ENCODE measurements at places on chromosomes 2 and 18.

GRCh38 chr18:54203914-54204313 is 20.6 kb downstream of the MBD2 start:
- no peak for DNase-seq

- DNase-seq, result no peak
Observed at GRCh38 chr18:13406049-13406615, 187.6 kb downstream of the LDLRAD4 start.

- no peak for DNase-seq
Observed at GRCh38 chr2:196329959-196330358, 158.6 kb upstream of the STK17B start.

DNA sequence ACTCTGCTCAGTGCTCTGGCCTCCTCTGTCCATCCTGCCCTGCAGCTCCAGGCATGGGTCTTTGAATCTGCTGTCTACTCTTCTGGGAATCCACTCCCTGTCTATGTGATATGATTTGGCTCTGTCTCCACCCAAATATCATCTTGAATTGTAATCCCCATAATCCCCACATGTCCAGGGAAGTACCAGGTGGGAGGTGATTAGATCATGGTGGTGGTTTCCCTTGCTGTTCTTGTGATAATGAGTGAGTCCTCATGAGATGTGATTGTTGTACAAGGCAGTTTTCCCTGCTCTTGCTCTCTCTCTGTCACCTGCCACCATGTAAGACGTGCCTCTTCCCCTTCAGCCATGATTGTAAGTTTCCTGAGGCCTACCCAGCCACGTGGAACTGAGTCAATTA is 881.8 kb upstream of the ID2 start:
- DNase-seq, result no peak

GRCh38 chr2:4718777-4719176 is 973.4 kb upstream of the SOX11 start:
- DNase-seq, result no peak

DNA sequence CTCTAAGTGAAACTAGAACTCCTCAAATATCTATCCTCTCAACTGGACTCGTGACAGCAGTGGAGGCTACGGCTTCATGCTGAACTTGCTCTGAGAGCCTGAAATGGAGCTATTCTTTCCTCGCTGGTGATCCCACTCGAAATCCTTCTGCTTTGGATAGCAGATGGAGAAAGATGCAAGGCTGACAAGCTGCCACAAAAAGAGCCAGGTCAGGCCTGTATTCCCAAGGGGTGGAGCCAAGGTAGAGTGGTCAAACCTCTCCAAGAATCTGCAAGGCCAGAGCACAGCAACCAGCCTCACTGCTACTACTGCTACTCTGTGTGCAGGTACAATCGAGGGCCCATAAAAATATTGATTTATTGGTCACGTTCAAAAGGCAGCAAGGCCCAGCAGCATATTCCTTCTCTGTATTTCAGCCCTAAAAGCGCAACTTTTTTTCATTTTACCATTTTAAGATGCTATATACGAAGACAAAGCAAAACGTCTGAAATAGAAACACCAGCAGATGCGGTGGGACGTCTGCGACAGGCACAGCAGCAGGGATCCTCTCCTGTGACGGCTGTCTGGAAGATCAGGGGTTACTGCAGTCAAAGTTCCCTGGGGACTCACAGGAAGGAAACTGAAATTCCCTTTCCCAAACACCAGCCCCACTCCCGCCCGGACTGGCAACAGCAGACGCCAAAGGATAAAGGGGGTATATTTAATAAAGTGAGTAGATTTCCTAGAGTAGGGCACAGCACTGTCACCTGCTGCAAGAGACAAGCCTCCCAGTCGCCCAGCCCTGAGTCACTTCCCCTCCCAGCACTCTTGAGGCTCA is 2.4 kb downstream of the SPRED2 start:
- no peak for DNase-seq

- peak; percentile 83 for DNase-seq
Observed at GRCh38 chr2:53994818-53995808, 24.3 kb upstream of the PSME4 start.

DNA sequence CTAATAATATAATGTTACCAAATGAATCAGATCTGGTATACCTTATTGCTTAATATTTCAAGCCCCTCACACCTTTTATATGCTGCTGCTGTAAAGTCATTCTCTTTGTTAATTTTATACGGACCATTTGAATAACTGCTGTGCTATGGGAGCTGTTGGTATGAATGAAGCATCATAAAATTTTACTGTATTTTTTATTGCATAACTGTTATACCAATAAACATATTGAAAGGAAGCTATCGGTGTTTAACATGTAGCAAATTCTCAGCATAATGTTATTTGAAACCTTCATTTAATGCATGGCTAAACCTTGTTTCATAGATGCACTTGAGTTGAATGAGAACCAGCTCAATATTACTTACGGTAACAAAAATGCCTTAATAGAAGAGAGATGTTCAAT is 1040.3 kb downstream of the SOCS6 start:
- no peak for DNase-seq

- no peak for DNase-seq
Observed at GRCh38 chr2:32485399-32485798, 128.6 kb downstream of the BIRC6 start.

- no peak for DNase-seq
Observed at GRCh38 chr2:203859030-203859789, 8.4 kb upstream of the CTLA4 start.

- no peak for DNase-seq
Observed at GRCh38 chr18:49666045-49666775, 104.4 kb downstream of the LIPG start.

DNA sequence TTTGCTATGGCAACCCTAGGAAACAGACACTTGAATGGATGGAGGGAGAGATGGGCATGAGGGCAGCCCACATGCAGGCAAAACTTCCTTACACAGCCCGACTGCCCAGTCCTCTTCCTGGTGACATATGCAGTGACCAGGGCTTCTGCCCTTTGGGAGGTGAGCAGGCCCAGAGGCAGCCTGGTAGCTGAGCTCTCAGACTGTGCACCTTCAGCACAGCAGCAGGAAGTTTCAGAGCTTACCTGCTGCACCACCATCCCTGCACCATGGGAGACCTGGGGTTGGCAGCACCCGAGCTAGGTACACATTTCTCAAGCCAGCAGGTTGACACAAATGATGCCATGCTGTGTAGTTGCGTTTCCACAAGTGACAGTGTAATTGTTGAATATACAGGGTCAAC is 97.6 kb upstream of the LMAN1 start:
- no peak for DNase-seq

DNA sequence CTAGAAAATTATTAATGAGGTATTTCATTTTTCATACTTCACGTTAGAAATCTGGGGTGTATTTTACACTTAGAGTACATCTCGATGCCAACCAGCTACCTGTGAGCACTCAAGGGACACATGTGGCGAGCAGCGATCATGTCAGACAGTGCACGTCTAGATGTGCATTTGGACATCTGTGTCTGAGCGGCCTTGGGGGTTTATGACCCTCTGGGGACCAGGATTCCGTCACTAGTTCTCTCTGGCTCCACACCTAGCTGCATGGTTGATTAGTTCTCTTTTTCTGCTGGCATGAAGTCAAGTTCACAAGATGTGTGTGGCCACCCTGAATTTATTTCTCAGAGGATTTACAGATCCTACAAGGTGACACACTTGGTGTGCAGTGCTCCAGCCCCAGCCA is 192.2 kb downstream of the TSN start:
- DNase-seq, result no peak
